K562 (cell line): ENCODE measurements at places on chromosomes 12 and 14. TPM values are rescaled to one million over a fixed set of nuclear protein-coding genes. Genes with fewer than 3 reads are reported as not detected.

DNA sequence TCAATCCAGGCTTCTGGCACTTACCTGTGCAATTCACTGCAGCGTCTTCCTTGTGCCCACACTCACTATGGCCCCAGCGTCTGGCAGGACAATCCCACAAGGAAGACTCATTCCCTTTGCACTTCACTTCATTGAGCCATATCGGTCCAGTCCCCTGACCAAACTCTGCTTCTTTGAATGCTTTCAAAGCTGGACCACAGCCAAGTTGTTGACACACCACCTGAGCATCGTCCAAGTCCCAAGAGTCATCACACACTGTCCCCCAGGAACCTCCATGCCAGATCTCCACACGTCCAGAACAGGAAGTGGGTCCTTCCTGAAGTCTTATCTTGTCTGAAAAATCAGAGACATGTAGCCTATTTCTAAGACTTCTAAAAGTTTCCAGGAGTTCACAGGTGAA is 20.2 kb downstream of the CD163 start:
- DNase-seq: no peak

DNA sequence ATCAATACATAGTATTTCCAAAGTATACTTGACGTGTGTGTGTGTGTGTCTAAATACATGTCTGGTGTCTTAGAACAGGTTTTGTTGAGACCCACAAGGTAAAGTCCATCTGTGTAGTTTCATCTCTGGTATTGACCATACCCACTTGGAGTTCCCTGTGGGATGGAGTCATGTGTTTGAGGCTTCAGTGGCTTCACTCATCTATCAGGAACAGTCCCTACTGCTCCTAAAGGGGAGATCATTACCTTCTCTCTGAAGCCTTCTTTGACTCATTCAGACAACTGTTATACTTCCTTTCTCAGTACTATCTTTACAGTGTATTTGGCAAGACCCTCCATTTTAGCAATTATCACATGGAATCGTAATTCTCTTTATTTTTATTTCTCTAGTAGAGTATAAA is 14.2 kb downstream of the RAB21 start:
- DNase-seq: no peak

The SERPINA10 gene
- total RNA-seq: not detected in 2 replicates

GRCh38 chr14:24870949-24871701 is 178.8 kb downstream of the STXBP6 start:
- DNase-seq: no peak

The HOXC12 gene
- 0.11 and 0.27 TPM in 2 replicates for total RNA-seq

- DNase-seq: peak; percentile 79
Observed at GRCh38 chr12:14843425-14843887, at the start of gene ART4. ART4 (minus strand) TSS chr12:14843526; CDS start chr12:14843113, 413 bp downstream.

- no peak for DNase-seq
Observed at GRCh38 chr14:103668117-103668516, 39.1 kb downstream of the KLC1 start.
